ENCODE measurements at places on chromosomes 11 and 22.

DNA sequence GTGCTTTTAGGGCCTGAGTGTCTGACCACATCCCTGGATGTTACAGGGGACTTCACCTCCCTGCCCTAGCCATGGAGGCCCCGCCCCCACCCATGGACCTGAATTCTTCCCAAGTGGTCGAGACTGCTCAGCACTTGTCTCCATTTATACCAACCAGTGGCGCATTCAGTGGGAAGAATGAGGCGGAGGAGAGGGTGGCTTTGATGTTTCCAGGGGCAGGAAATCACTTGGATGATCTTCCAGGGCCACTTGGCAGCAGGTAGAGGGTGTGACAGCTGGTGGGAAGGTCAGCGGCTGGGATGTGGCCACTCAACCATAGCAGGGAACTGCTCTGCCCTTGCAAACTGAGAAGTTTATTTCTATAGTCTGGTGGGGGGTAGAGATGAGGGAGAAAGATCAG lies 155.1 kb upstream of the BLID start:
- no peak for DNase-seq

GRCh38 chr11:65872586-65873317 lies at the start of gene EFEMP2:
Gene EFEMP2 (minus strand): TSS chr11:65872800. CDS start chr11:65872354, 446 bp downstream.
- no peak for DNase-seq

GRCh38 chr11:64688534-64688982 lies 34.4 kb downstream of the NRXN2 start:
- DNase-seq, result peak; percentile 74

DNA sequence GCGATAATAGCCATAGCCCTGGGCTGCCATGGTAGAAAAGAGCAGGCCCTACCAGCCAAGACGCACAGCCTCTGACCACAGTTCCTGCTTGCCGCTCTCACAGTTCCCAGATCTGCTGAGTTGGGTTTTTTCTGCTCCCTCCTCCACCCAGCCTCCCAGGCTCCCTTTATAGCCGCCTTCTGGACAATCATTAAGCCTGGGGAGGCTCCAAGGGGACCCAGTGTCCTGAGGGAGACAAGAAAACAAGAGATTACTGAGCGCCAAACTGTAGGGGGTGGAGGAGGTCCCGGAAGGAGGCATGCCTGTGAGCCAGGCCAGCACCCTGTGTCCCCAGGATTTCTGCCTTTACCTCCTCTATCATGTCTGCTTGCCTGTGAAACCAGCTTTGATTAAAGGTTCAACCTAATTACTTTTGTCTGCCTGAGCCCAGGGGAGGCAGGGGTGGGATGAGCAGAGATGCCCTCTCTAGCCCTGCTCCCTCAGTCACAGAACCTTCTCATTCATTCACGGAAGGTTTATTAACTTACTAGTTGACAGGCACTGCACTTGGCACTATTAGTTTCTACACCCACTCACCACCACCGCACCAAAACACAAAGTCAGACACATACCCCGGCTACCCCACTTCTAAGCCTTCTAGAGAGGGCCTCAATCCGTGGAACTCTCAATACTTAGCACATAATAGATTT lies 1.2 kb downstream of the SLC37A4 start:
- DNase-seq, result peak; percentile 5

DNA sequence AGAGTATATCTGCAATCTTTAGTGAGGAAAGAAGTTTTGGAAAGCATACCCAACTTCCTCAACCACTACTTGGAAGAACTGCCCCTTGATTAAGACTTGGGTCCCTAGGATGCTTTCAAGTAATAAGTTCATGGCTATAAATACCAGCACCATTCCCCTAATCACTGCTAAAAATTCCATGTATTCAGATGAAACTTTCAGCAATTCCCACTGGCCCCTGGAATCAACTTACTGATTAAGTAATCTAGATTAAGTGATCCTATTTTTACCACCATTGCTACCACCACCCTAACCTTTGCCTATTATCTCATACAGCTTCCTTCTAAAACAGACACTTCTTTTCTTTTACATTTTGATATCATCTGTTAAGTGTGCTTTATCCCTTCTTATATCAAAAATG lies 10.5 kb downstream of the PICALM start:
- DNase-seq, result no peak

- DNase-seq, result no peak
Measured at GRCh38 chr11:121435551-121436511, 16.3 kb upstream of the SORL1 start.

DNA sequence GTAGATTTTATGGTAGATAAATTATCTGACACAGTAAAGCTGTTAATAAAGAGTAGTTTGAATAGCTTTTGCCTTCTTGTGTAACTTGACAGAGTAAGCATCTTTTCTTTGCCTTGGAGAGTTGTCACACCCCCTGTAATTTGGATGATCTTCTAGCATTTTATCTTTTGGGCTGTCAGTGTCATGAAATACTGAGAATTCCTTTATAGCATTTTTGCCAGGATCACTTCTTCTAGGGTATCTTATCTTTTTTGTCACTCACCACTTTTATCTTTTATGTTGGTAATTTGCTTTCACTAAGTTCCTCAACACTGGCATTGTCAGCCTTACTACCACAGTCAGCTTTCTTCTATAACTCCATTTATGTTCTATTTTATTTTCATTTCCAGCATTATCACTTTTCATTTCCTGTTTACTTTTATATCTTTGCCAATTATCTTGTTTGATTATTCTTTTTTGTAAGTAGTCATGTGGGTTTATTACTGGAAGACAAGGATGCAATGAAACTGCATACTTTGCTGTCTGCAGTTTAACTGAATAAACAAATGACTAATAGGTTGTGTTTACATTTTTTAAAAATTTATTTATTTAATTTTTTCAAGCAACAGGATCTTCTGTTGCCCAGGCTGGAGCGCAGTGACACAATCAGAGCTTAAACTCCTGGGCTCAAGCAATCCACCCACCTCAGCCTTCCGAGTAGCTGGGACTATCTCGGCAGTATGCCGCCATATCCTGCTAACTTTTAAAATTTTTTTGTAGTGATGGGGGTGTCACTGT lies 28.1 kb upstream of the ACAT1 start:
- DNase-seq, result no peak

GRCh38 chr11:65208785-65209710 lies 27.3 kb downstream of the CAPN1 start:
- no peak for DNase-seq

Measured in GDM1 (cell line).